Muscle of leg (tissue), 16 donors: ENCODE measurements at places on chromosomes 16 and 17.

DNA sequence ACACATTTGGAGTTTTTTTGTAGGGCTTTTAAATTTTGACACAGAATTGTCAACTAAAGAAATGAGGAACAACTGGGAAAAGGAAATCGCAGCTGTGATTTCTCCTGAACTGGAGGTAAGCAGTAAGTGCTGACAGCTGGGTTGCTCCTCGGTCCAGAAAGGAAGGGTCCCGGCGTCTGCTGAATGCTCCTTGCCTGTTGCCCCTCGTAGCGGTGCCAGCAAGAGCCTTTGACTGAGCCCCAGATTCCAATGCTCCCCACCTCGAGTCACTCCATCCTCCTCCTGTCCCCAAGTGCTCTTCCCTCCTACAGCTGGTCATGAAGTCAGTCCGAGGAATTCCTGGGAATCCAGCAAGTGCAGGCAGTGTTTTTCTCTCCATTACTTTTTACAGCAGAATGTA is 32.0 kb upstream of the ENDOV start:
- DNase-seq = no peak

GRCh38 chr17:69743091-69743490 is 328.6 kb downstream of the MAP2K6 start:
- DNase-seq = no peak

GRCh38 chr16:87582216-87582965 is 19.9 kb upstream of the JPH3 start:
- peak; percentile 72 for DNase-seq

- DNase-seq = peak; percentile 48
Measured at GRCh38 chr16:69490707-69491324, 66.4 kb downstream of the CYB5B start.

- DNase-seq = peak; percentile 76
Measured at GRCh38 chr17:34254146-34254545, 939 bp upstream of the CCL2 start.

DNA sequence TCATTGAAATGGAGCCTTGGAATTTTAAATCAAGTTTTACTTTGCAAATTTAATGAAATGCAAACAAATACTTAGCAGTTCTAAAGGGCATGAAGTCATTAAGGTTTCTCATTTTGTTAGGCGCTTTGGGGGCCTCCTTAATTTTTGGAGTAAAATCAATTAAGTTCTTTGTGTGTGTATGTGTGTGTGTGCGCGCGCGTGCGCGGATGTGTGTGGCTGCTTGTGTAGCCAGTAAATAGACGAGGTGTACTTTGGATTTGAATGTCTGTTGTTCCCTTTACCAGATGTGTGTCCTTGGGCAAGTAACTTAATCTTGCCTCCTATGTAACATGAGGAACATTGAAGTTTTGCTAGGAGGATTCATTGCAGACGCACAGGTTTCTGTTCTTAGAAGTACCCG is 1051.4 kb upstream of the EEF2KMT start:
- DNase-seq = no peak

- DNase-seq = peak; percentile 61
Measured at GRCh38 chr16:48323783-48324775, 61.1 kb downstream of the SIAH1 start.

DNA sequence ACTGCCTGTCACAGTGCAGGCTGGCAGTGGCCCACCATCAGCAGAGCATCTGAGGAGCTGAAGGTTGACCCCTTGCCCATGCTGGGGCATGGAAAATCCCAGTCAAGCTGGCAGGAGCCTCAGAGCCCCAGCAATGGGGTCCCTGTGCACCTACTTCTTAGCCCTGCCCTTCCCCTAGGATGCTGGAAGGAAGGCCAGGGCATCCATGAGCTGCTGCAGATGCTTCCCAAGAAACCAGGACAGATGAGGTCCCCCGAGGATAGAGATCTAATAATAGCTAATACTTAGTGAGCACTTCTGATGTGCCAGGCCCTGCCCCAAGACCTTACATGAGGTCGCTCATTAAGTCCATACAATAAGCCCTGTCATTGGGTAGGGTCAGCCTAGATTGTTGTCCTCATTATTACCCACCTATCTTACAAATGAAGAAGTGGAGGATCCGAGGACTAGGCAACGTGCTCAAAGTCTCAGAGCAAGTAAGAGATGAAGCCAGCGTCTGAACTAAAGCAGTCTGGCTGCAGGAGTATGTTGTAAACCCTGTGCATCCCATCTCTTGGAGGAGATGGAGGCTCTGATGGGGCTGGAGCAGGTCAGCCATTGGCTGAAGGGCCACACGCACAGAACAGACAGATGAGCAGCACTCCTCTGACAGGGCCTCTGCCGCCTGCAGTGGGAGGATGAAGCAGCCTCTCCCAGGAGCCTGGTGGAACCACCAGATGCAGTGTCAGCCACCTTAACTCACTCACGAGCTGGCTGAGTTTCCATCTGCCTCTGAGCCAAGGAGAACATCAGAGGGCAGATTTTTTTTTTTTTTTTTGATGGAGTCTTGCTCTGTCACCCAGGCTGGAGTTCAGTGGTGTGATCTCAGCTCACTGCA is 175.4 kb downstream of the WSCD1 start:
- no peak for DNase-seq

GRCh38 chr17:48002916-48003416 is 32.1 kb downstream of the CDK5RAP3 start:
- DNase-seq = no peak

GRCh38 chr16:81040131-81040530 is 4.5 kb downstream of the ATMIN start:
- DNase-seq = no peak

DNA sequence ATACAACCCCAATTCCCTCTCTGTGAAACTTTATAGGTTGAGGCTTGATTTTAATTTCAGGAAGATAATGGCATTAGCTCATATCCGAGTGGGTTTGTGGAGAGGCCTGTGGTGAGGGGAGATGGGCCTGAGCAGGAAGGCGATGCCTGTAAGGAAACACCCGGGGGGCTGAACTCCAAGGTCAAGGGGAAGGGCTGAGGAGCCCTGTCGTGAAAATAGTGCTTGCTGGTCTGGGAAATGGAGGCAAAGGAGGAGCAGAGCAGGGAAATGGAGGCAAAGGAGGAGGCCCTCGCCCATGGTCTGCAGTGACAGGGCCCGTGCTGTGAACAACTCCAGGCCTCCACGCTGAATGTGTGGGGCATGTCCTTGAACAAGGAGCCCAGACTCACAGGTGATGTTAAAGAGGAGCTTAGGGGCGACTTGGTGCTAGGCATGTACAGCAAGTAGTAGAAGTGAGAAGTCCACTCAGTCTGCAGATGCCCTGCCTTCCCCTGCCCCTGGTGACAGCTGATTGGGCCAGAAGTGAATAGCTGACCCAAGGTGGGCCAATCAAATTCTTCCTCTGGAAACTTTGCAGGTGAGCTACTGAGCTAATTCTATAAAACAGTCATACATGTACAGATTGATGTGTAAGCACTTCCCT is 38.1 kb downstream of the MRPS23 start:
- no peak for DNase-seq

DNA sequence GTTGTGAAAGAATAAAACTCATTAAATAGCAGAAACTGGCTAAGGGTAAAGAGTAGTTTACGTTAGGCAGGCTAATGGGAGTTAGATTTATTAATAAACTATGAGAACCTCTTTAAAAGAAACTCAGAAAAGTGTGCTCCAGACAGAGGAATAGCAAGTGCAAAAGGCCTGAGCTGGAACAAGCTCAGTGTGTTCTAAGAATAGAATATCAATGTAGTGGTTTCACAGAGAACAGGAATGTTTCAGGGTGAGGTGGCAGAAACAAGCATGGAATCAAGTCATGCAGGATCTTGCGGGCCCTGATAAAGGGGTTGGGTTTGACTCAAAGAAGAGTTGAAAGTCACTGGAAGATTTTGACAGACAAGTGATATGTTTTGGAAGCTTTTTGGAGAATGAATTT is 164.0 kb upstream of the HS3ST3A1 start:
- no peak for DNase-seq

- no peak for DNase-seq
Measured at GRCh38 chr17:50908860-50909764, 43.0 kb upstream of the TOB1 start.

DNA sequence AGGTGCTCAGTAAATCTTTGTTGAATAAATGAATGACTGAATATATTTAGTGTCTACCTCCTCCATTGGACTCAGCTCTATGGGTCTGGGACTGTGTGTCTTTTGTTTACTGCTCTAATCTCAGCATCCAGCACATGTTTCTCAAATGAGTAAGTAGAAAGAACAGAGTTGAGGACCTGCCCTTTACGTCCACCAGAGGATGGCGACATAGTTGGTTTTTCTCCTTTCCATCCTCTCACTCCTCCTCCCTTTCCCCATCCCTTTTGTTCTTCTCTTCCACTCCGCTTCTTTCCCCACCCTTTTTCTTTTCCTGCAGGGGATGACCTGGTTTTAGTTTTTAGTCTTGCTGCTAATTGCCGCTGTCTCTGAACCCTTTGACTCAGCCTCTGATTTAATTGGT is 12.1 kb upstream of the CHP2 start:
- DNase-seq = no peak

- no peak for DNase-seq
Measured at GRCh38 chr17:82984751-82985427, 94.5 kb upstream of the METRNL start.

DNA sequence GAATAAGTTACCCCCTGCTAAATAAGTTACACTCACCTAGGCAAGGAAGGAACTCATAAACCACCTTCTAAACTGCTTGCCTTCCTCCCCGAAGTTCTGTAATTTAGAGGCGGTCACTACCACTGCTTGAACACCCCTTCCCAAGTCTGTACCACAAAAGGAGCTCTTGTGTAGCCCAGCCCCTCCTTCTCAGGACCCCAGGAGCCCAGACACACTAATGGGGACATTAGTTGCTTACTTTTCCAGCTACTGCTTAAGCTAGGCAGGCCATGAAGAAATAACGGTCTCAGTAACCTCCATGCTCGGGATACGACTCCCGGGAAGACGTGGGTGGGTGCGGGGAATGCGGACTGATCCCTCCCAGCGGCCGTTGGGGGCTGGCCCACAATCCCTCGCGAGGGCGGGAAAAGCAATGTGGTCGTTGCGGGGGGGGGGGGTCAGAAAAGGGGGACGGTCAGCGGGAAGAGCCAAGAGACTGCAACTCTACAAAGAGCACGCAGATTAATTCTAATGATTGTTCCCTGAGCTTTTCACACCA is at the start of gene TEX14:
Gene TEX14 (minus strand): TSS at position 345 of the 538 bp plus-strand sequence. CDS start 40,044 bp downstream, outside the sequence.
- DNase-seq = no peak

DNA sequence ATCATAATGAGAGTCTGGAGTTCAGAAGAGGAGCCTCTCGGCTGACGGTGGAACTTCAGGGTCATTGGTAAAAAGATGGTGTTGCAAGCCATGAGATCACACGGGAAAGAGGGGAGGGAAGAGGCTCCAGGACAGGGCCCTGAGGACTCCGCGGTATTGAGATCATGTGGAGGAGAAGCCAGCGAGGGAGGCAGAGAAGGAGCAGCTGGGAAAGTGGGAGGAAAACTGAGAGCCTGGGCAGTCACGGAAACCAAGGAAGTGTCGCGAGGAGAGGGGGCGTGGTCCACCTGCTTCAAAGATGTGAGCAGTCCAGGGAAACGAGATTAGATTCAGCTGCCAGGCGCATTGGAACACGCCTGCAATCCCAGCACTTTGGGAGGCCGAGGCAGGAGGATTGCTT is 27.7 kb upstream of the SBK1 start:
- DNase-seq = no peak
